DMS153 (cell line): ENCODE measurements at places on chromosomes 4 and X.

GRCh38 chrX:113412106-113412505 lies 571.5 kb upstream of the AMOT start:
- no peak for DNase-seq

- peak; percentile 94 for DNase-seq
Measured at GRCh38 chrX:78103623-78104446, at the start of gene PGK1. Gene PGK1, plus strand, starts transcription at chrX:78104248. Its CDS starts 93 bp downstream, at chrX:78104341.

DNA sequence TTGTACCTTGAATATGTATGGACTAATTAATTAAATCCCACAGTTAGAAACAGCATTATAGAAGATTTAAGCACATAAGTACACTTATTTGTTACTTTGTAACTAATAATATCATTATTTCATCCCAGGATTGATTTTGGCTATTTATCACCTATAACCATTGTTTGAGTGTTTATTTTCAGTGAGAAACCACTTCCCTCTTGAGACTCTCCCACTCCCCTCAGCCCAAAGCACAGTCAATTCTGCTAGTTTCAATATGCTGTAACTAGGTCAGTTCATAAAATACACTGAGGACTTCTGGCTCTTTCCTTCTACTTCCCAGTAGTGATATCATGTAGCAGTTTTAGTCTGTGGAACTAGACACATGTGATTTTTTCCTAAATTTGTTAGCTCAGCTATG lies 16.3 kb downstream of the OFD1 start:
- no peak for DNase-seq

DNA sequence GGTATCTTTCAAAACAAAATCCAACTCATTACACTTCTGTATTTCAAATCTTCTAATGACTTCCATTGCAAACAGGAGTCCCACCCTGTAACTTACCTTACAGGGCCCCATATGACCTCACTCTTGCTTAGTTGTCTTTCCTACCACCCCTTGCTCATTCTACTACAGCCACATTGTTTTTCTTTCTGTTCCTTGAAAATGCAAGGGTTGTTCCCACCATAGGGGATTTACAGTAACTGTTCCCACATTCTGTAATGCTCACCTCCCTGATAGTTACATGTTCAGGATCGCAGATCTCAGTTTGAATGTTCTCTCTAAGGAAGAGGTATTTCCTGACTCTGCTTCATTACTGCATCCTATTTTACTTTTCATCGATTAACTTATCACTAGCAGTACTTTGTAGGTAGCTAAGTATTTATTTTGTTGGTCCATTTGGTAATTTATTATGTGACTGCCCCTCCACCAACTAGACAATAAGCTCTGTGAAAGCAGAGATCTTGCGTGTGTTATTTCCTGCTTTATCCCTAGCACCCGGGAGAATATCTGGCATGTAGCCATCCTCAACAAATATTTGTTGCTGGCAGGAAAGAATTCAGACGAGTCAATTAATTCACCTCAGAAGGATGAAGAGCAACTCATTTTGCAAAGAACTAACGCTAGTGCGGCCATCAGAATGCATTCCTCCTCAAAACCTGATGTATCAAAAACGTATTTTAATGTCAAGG lies 21.4 kb downstream of the MAOB start:
- peak; percentile 83 for DNase-seq

DNA sequence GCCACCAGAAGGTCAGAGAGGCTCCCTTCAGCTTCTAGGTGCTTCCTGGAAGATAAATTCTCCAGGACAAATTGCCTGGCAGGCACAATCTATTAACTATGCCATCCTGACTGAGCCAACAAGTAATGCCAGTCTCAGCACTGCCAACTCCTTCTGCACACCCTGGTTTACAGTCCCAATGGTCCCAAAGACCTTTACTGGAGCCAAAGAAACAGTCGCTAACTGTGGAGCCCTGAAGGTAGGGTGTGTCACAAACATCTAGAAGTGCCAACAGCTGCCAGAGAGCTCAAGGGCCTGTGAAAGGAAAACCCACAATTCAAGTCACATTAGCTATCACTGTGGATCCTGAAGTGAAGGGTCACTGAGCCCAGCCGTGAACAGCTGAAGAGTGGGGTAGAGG lies 34.9 kb upstream of the CITED1 start:
- no peak for DNase-seq

DNA sequence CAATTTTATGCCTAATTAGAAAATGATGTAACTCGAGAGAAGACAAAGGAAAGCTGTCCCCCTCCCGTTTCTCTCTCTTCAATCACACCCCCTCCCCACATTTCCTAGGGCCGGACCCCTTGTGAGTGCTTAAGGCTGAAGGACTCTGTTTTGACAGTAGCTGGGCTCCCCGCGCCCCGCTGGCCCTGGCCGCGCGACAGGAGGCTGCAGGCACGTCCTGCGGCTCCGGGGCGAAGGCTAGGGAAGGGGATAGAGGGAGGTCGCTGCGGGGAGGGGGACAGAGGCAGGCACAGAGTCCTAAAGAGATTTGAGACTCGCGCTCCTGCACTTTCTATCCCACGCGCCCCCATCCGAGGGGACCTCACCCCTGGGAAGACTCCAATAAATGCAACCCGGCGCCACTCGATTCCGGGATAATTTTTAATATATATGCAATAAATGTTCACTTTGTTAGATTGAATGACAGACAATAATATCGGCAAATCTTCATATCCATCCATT lies 56.2 kb upstream of the TMEM33 start:
- no peak for DNase-seq

DNA sequence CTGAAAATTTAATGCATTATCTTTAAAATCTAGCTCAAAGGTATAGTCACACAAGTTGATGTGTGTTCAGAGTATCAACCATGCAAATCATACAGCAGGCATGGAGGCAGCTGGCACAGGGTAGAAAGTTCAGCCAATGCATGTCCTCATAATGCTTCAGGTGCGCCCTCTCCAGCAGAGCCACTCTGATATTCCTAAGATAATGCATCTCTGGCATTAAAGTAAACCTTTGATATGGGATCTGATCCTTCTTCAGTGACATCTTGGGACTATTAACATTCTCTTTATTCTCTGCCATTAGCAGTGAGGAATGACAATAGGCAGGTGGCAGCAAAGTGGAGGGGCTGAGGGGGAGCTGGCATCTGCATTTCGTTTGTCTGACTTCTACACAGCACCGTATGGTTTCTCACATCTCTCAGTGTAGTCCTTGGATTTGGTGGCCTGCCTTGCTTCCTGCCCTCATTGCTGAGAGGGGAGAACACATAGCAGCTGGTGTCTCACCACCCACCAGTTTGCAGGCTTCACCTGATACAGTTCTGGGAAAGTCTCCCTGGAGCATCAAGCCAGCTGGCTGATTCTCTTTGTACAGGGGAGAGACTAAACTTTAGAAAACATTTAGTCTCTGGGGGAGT lies 168.7 kb upstream of the TBC1D9 start:
- no peak for DNase-seq

DNA sequence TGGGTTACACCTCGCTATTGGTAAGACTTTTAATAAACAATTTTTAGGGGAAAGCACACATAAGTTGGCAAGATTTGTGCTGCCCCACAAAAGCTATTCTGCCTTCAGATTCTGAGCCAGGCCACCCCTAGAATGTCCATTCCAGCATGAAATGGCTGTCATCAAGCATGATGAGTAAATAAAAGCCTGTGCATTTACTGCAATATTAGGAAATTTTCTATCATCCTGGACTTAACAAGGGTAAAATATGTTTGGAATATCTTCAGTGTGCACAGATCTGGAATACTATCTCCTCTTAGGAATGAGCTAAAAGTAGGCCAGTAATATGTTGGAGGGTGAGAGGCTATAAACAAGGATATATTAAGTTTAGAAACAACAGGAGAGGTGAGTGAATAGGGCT lies 510.9 kb downstream of the ANKRD50 start:
- DNase-seq, result no peak

DNA sequence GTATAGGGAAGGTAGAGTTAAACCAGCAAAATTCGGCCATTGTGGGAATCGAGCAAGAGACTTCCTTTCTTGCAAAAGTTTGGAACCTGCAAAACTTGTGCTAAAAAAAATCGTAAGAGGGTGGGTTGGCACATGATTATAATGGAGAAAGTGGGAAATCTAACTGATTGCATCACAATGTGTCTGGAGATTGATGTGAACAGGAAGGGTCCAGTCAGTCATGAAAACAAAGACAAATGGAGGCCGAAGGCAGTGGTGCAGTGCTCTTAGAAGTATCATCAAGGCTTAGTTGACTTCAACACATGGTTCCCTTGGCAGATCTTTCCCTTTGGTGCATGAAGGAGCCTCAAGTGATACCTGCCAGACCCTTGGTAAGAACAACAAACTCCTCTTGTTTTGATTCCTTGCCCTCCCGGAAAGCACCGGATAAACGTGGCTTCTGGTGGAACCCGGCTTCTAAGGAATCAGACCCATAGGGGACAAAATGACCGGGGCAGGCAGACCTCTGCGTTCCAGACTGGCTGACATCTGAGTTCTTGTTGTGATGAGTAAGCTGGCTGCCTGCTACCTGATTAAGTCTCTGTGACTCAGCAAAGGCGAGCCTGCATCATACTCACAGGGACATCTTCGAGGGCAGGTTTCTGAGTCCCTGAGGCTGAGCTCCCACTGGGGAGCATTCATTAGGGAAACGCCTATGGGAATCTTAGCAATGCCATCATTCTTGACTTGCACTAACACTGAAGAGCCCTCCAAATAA lies 87.7 kb upstream of the MAP3K15 start:
- DNase-seq, result no peak

- no peak for DNase-seq
Measured at GRCh38 chr4:33543941-33544450, 2700.3 kb downstream of the ARAP2 start.

- no peak for DNase-seq
Measured at GRCh38 chrX:56099271-56099670, 132.9 kb upstream of the KLF8 start.

DNA sequence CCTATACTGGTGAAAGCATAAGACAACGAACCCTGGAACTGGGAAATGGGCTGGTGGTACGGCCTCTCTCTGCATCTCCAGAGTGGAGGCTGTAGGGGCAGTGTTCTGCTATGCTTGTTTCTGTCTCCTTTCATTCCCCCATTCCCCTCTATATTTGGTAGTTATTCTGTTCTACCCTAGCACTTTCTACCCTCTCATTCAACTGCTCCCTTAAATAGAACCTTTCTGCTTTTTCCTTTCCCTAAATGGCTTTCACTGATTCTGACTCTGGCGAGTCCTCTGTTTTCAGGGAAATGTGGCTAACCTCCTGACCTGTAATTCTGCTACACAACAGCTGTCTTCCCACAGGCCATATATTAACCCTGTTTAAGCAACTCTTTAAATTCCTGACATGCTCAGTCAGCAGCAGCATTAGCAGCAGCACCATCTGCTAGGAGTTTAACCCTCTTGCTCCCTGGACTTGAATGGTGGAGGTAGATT lies 94.2 kb downstream of the CXCL13 start:
- no peak for DNase-seq

- peak; percentile 6 for DNase-seq
Measured at GRCh38 chr4:142706381-142706780, 139.7 kb downstream of the INPP4B start.

- no peak for DNase-seq
Measured at GRCh38 chr4:160864253-160864652, 1299.5 kb downstream of the FSTL5 start.

GRCh38 chr4:176150356-176150682 lies 45.1 kb downstream of the SPATA4 start:
- DNase-seq, result peak; percentile 2

- DNase-seq, result no peak
Measured at GRCh38 chr4:120611092-120611491, 311.4 kb downstream of the PRDM5 start.

- DNase-seq, result no peak
Measured at GRCh38 chrX:131626681-131627296, 82.9 kb downstream of the OR13H1 start.

GRCh38 chr4:56787380-56787779 lies 34.1 kb downstream of the SPINK2 start:
- DNase-seq, result no peak

DNA sequence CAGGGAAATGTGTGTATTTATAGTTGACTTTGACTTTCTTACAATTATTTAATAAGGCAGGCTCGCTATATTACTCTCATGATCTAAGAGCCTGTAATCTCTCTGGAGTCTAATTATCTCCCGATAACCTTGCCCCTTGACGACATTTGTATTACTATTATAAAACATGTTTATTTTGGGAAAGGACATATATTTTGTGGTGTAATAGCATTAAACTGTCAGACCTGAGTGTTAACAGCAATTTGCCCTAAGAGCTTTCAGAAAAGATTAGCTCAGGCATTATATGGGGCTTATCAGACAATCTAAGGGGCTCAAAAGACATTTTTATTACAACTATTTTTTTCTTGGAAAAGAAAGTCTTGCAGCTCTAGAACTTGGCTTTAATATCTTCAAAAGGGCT lies 427.9 kb upstream of the SLIT2 start:
- no peak for DNase-seq

- no peak for DNase-seq
Measured at GRCh38 chr4:181061787-181062186, 1181.4 kb upstream of the TENM3 start.

GRCh38 chr4:101367201-101367600 lies 19.9 kb upstream of the PPP3CA start:
- no peak for DNase-seq

- no peak for DNase-seq
Measured at GRCh38 chr4:76634220-76634619, 199.2 kb downstream of the SHROOM3 start.

DNA sequence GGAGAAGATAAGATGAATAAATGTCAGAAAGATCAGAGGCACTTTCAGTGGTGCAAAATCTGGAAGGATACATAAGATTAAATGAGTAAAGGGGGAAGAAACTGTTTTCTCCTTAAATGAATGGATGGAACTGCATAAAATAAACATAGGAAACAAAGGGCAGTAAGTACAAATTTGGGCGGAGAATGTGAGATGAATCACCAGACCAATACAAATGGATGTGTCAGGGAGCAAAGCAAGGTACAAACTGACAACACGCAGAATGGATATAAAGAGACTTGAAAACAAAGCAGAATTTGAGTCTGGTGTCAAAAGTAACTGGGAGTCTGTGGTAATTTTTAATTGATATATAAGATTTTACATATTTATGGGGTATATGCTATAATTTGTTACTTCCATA lies 175.3 kb upstream of the PCDH18 start:
- DNase-seq, result no peak

DNA sequence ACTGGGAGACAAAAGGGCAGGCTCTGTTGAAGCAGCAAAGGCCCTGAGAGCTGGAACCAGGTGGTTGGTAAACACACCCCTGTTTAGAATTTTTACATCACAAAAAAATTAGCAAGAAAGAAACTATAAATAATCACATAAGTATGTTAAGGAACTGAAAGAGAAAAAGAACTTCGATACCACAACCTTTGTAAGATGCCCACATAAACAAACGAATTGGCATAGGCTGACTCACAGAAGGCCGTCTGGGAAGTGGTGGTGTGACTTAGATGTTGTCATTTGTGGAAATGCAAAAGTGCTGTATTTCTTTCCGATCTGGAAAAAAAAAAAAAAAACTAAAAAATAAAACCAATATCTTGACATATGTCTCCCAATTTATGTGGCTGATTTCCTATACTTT lies 235.1 kb downstream of the USP46 start:
- no peak for DNase-seq

GRCh38 chr4:60945641-60946040 lies 254.5 kb upstream of the ADGRL3 start:
- DNase-seq, result no peak

GRCh38 chrX:155218777-155219176 lies 2.5 kb downstream of the VBP1 start:
- DNase-seq, result no peak

GRCh38 chr4:185838514-185839193 lies 26.7 kb upstream of the SORBS2 start:
- DNase-seq, result no peak

- DNase-seq, result no peak
Measured at GRCh38 chrX:121221322-121221977, 174.0 kb downstream of the GLUD2 start.

GRCh38 chr4:38688676-38689355 lies 24.8 kb downstream of the KLF3 start:
- no peak for DNase-seq
